HCT116 (cell line): ENCODE measurements at places on chromosomes 4 and X. TPM values are rescaled to one million over a fixed set of nuclear protein-coding genes. Genes with fewer than 3 reads are reported as not detected.

DNA sequence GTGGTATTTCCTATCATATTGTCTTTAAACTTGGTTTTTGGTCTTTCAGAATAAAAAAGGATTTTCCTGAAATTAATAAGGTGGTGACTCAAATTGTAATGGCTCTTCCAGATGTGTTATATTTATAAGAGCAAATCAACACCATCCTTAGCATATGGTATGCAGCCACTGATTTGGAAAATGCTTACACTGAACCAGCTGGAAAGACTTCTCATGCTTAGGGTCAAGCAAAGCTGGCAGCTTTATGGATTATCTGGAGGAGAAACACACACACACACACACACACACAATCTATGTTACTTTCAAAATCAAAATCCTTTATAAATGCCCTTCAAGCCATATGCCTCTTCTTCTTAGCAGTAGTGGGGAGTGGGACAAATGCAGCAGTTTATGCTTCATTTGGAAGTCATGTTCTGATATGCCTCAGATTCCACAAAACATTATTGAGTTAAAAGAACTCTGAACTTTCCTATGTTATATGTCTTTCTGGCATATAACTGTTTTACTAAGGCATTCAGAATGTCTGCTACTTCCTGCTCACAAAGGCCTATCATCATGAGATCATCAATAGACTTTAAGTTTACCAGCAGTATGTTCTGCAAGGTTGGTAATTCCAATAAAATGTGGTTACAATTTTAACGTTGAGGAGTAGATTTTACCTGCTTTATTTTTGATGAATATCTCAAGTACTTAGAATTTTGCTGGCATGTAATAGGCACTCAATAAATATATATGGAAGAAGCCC is 72.9 kb upstream of the PRDM5 start:
- DNase-seq: no peak

DNA sequence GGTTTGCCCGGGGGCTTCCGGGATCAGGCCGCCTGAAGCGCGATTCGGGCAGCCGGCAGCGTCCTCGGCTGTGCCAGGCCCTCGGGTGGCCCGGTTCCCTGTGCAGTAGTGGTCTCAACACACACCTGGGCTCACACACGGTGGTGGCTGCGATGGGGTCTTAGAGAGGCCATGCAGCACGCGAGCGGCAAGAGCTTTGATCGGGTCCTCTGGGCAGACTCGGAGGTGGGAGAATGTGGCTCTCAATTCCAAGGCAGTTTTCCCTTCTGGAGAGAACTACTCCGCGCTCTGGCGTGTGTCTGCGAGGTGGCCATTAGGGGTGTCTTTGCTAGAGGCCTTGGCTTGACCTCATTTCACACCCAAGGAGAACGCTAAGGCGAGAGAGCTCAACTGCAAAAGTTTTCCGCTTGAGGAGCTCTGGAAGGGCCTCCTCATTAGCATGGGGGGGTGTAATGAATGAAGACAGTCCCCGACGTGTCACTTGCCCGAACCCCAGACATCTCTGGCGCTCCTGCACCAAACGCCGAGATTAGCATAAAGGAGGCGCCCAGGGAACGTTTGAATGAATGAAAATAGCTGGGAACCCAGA is 771 bp upstream of the RBPJ start:
- peak; percentile 7 for DNase-seq

The ASMTL gene
- total RNA-seq: 59.6 TPM

The CYLC1 gene
- not detected for total RNA-seq

GRCh38 chr4:36786519-36786918 is 458.0 kb upstream of the NWD2 start:
- no peak for DNase-seq

- DNase-seq: peak; percentile 60
Measured at GRCh38 chrX:12988797-12989196, 13.9 kb downstream of the TMSB4X start.

The ADH7 gene
- total RNA-seq: not detected

DNA sequence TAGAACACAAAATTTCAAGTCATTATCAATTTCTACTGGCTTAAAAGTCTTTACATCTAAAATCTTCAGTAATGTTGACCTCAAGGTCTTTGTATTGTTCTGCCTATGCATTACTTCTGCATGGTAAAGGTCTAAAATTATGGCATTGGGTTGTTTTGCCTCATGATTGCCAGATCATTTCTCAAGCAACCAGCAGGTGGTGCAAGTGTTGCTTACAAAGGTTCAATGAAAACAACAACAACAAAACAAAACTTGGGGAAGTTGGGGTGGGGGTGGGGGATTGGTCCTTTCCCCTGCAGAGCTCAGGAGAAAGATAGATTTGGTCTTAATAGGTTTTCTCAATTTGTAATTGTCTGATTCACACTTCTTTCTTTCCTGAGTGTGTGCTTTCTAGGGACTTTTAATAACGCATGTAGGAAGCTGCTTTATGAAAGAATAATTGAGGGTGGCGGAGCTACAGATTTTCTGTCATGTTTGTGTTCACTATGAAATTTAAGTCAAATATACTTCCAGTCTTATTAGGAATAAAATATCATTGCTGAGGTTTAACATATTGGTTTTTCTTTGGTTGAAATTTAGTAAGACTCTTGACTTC is 145.1 kb downstream of the COL4A5 start:
- peak; percentile 4 for DNase-seq

DNA sequence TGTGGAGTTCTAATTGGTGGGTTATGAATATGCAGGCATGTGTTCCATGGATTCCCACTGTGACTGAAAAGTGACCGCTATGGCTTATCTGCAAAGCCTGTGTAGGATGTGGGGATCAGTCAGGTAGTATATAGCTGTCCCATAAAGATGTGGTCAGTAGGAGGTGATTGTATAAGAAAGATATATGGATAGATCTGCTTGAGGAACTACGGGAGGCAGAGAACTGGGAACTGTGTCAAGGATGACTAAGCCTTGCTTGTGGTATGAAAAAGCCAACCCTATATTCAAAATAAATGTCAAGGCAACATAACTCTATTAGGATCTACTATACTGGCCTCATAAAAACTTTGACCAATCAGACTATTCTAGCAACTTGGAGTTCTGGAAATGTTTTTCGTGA is 185.2 kb downstream of the KLHL4 start:
- no peak for DNase-seq

- DNase-seq: no peak
Measured at GRCh38 chr4:41539711-41540110, 1.8 kb downstream of the LIMCH1 start.
